Posterior vena cava (tissue), 2 donors: ENCODE measurements at places on chromosomes 4 and X. TPM values are rescaled to one million over a fixed set of nuclear protein-coding genes. Genes with fewer than 3 reads are reported as not detected.

DNA sequence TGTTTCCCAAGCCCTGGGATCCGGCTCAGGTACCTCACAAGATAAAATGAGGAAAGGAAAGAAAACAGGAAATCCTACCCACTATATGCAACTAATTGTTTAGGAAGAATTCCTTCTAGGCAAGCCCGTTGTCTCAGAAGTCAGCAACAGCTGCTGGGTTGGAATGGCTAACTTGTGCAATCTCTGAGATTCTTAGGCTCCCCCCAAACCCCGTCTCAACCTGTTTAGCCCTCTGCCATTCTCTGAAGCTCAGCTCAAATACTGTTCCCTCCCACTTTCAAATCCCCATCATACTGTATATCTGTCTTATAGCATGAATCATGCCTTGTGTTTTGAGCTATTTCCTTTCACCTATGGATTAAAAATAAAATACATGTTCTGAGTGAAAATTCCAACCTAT is 28.9 kb downstream of the STARD8 start:
- no peak for DNase-seq

DNA sequence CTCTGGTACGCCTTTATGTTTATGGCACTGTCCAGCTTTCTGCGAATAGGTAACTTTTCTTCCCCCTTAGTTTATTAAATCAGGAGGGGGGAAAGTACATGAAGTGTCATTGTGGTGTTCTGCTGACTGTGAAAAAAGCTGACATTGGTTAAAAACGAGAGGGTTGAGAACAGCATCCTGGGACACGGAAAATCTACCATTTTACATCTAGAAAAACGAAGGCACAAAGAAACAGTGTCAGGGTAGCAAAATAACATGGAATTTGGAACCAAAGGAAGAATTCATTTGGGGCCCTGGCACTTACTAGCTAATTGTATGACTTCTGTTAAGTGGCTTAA is 1.2 kb upstream of the AMOT start:
- no peak for DNase-seq

DNA sequence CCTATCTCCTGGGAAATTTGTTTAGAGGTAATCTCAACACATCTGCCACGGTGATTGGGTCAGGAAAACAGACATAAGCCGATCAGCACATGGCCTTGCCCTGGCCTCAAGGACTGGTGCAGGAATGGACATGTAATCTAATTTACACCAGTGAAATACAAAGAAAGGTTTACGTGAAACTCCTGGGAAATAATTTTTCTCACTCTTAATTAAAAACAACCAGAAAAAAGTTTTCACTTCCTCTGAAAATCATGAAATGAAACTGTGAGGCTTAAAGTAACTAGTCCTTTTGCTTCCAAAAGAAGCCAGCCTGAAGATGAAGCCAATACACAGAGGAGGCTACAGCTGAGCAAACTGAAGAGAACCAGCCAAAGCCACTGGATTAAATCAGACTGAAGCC is 154.1 kb upstream of the FAM241A start:
- DNase-seq, result no peak

DNA sequence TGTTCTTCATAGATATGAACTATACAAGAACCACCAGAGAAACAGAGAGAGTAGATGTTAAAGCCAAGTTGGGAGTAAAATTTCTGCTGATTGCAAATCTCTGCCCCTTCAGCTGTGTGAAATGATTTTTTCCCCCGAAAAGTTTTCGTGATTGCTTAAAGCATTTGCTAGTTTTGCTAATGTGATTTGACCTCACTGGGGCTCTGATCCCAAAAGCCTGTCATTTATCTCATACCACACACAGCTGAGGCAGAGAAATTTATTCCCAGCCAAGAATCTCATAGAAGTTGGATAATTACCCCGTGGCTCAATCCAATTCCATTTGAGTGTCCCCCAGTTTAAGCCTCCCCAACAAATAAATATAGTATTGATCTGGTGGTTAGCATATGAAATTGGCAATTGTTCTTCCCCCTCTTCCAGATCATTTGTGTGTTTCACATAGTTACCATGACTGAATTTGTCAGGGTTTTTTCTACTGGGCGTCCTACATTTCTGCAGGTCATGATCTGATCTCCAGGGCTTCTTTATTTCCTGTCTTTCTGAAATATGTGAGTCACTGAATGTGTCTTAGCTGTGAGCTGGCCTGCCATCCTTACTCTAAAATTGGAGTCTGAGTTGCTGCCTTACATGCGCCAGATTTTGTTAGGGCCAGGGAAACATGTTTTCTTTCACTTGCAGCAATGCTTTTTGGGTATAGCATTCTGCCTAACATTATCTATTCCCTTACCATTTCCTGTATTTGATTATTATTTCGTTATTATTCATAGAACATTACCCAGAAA is 167.5 kb upstream of the FRMPD4 start:
- no peak for DNase-seq

- DNase-seq, result no peak
Measured at GRCh38 chr4:6674500-6675149, 19.1 kb upstream of the S100P start.

DNA sequence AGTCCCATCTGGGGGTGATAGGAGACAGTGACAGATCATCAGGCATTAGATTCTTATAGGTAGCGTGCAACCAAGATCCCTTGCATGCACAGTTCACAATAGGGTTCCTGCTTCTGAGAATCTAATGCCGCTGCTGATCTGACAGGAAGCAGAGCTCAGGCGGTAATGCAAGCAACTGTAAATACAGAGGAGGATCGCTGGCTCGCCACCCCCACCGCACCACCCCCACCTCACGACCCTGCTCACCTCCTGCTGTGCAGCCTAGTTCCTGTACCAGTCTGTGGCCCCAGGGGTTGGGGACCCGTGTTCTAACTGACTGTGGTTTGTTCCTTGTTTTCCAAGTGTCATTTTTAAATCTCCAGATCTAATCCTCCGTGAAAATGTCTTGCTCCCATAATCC is 89.0 kb upstream of the MAPK10 start:
- no peak for DNase-seq

DNA sequence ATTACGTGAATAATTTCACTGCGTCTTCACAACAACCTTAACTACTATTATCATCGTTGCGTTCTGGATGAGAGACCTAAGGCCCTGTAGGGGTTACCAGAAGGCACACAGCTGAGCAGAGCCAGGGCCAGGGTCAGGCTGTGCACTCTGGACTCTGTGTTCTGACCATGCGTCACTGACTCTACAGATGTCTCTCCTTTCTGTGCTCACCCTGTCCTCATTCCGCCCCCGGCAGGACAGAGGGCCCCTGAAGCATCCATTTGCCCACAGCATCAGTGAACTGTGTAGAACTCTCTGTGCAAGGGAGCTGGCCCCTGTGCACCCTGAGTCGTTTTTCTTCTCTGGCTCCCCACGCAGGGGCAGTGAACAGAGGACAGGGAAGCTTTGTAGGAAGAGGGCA is 21.3 kb downstream of the GPKOW start:
- DNase-seq, result no peak

DNA sequence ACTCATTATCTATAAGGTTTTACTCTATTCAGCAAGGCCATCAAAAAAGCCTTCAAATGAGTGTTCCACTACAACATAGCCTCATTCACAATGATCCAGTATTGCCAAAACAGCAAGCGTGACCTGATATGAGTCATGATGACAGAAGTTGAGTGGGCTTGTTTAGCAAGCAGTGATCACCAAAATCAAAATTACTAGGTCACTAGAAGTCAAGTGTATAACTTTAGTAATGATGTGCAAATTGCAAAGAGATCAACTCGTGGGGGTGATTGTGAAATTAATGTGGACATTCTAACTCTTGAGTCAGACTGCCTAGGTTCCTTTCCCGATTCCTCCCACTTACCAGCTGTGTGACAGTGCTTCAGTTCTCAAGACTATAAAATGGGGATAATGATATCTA is 124.5 kb downstream of the CHM start:
- no peak for DNase-seq

DNA sequence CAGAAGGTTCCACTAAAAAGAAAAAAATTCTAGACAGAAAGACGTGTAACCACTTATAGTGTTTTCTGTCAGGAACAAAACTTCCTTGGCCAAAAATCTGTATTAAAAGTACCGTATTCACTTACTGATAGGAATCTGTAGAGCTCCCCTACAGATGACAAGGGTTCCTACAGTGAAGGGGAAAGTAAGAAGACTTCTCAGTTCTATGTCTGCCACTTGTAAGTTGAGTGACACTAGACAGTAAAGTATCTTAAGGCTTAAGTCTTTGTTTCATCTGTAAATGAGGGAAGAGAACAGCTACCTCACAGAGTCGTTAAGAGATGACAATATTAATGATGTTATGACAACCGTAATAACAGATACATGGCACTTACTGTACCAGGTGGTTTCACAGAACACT is 3.3 kb downstream of the COQ2 start:
- no peak for DNase-seq

The ZNF711 gene
- total RNA-seq, result 3.2 TPM

GRCh38 chr4:74235135-74235534 is 73.1 kb upstream of the EPGN start:
- DNase-seq, result no peak

- DNase-seq, result no peak
Measured at GRCh38 chrX:139158256-139158655, 372.3 kb upstream of the F9 start.

The SOX3 gene
- total RNA-seq, result not detected
